ENCODE measurements at places on chromosomes 7 and 10. TPM values are rescaled to one million over a fixed set of nuclear protein-coding genes. Genes with fewer than 3 reads are reported as not detected.

- no peak for DNase-seq
Measured at GRCh38 chr7:17320657-17321056, 22.2 kb downstream of the AHR start.

DNA sequence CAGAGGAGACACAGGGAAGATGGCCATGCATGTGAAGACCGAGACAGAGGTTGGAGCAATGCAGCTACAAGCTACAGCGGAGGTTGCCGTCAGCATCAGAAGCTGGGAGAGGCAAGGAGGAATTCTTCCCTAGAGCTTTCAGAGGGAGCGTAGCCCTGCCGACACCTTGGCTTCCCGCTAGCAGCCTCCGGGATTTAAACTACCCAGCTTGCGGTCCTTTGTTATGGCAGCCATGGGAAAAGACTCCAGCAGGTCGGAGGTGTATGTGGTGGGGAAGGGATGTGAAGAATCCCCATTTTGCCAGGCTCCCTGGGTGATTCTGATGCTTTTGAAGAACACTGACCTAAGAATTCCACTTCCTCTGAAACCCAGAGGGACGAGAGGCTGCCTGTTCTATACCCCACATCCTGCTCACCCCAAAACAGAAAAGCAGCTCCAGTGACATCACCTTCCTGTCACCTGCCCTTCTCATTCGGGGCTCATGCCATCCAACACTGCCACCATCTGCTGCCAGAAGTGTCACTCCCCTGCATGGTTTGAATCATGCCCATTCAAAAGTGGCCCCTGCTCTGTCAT is 3.3 kb upstream of the SEPHS1 start:
- DNase-seq, result no peak

The LRRN3 gene
- not detected for total RNA-seq

GRCh38 chr7:50305583-50306493 is 1.3 kb downstream of the IKZF1 start:
- no peak for DNase-seq

- no peak for DNase-seq
Measured at GRCh38 chr10:30812018-30812851, 182.7 kb upstream of the LYZL2 start.

The ORAI2 gene
- 7.5 TPM for total RNA-seq

- no peak for DNase-seq
Measured at GRCh38 chr10:51366044-51366443, 291.8 kb downstream of the PRKG1 start.
